ENCODE measurements at places on chromosomes 11 and 22. TPM values are rescaled to one million over a fixed set of nuclear protein-coding genes. Genes with fewer than 3 reads are reported as not detected.

TTC17 gene
- 48.7 TPM for total RNA-seq

C22orf15 gene
- total RNA-seq, result 1.1 TPM

PRRG4 gene
- total RNA-seq, result 0.27 TPM

ARHGAP20 gene
- 0.45 TPM for total RNA-seq

SHANK3 gene
- 0.16 TPM for total RNA-seq

Measured in activated CD8-positive, alpha-beta T cell treated with anti-CD3 and anti-CD28 coated beads for 36 hours (primary cell).